Fibroblast of lung (primary cell): ENCODE measurements at places on chromosomes 3 and 15.
A peak's percentile ranks its signal among the peaks of the same experiment; 100 is the strongest.

DNA sequence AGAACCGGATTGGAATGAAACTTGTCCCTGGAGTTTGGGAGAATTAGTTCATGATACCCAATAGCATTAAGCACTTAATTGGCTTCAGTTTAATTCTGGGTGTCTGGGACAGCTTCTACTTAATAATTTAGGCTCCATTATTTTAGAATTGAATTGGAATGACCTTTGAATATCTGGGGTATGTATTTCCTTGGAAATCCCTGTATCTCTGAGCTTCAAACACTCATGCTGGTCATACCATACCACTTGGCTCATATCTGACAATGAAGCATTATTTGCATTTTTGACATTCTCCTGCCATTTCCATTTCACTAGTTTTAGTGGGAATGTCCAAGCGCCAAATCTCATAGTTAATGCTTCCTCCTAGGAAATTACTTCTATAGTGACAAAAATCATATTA, 393.1 kb downstream of the DIPK2A start:
- DNase-seq = peak; percentile 25

DNA sequence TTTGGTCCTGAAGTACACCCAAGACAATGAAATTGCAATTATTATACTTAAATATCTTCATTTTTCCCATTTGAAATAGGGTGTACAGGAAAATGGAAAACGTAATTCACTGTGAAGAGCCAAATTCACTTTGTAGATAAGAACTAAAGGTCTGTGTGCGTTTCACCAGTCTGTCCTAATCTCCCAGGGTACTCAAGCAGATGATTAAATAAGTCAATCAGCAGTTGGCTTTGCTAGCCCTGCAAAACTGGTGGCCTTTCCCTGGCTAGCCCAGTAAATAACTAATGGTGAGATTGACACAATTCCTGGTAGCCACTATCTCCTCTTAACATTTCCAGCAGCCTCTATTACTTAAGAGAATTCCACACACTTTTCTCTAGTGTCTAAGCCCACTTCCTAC, 389.3 kb downstream of the TBL1XR1 start:
- DNase-seq = no peak

- no peak for DNase-seq
Observed at GRCh38 chr15:67396114-67396513, 124.8 kb upstream of the C15orf61 start.

- no peak for DNase-seq
Observed at GRCh38 chr3:56321892-56322291, 146.4 kb downstream of the ERC2 start.
